ENCODE measurements at places on chromosomes 1 and 21.

DNA sequence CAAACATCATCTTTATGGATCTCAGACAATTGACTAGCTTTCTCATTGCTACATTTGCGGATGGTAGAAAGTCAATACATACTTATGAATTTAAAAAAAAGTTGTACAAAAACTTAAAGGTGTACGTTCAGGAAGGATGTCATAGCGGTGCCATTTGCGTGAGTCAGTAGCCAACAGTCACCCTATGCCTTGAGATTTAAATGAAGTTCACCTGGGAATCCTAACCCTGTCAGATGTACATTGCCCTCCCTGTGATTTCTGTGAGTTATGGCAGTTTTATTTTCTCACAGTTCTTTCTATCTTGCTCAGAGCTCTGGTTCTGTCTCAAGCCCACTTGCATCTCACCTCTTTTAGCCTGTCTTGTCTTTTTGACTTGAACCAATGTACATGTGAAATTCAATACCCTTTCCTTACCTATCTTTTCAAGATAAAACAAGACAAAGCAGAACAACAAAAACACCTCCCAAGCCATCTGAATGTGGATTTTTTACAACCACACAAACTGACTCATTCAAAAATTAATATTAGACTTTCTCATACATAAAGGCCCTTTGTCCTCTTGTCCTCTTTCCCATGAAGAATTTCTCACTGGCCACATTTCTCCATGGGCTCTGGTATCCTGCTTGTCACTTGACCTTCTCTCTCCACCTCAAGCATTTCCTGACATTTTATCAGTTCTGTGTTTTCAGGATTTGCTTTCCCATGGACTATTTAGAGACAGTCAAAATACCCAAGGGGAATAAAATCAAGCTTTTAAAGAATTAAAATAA, 25.3 kb upstream of the ZNF697 start:
- no peak for DNase-seq

DNA sequence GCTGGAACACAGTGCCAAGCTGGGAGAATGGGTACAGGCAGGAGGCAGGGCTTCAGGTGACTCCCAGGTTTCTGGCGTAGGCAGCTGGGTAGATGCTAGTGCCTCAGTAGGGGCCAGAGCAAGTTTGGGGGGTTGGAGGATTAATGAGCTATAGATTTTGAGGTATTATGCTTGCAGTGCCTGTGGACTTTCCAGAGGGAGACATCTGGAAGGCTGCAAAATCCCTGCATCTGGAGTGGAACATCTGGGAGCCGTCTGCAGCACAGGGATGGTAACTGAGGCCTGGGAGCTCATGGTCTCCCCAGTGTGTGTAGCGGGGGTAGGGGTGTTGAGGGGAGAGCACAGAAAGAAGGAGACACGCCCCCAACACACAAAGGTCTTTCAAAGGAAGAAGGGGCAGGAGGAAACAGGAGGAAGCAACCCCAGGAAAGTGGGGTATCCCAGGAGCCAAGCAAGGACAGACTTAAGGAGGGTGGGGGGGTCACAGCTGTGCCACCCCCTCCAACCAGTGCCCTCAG, 2.2 kb upstream of the PDZK1IP1 start:
- DNase-seq: no peak

DNA sequence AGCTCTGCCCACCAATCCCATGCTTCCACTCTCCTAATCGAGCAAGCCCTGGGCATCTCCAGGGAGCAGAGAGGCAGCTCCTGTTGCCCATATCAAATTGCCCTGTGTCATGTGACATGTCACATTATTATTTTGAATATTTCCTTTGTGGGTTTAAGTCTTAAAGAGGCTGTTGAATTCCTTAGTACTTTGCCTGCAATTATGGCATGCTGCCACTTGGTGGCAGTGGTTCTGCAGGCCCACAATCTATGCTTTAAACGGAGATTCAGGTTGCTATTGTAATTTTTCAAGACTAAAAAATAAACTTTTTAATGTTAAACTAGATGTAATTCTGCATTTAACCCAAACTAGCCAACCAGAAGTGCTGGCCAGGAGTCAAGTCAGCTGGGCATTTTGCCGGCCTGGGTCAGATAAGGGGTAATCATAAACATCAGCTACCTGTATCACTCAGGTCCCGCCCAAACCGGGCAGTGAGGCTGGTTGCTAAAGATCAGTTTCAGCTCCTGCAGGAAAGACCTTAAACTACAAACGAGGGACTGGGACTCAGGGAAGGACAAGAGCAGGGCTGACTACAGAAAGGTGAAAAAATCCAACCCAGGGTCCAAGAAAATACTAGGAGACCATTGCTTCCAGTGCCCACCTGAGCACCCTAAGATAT, 37.3 kb upstream of the ARHGEF16 start:
- DNase-seq: no peak

DNA sequence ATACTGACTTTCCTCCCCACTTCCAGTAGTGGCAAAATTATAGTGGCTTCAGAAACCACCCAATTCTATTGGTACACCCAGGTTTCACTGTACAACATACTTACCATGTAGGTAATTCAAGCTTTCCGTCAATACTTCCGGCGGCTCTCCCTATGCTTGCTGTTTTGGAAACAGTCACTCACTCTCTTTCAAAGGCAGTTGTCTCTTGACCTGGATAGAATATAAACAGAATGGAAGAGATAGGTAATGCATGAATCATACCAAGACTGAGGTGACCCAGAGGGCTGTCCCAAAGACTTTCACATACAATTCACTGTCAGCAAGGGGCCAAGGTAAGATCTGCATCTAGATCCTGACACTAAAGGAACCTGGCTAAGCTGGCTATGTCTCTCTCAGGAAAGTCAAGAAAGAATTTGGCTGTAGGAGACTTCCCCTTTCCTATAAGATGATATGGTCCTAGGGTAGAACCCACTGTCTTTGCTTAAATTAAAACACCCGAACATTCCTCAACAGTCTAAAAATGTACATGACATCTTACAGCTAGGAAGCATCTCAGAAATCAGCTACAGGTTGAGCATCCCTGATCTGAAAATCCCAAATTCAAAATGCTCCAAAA, 59.6 kb downstream of the LUZP1 start:
- peak; percentile 46 for DNase-seq

- no peak for DNase-seq
Measured at GRCh38 chr1:116436611-116436970, 63.5 kb downstream of the ATP1A1 start.

GRCh38 chr21:23215261-23215660, 2217.1 kb downstream of the NCAM2 start:
- DNase-seq: no peak

- no peak for DNase-seq
Measured at GRCh38 chr1:99855914-99856450, 5.8 kb downstream of the AGL start.

DNA sequence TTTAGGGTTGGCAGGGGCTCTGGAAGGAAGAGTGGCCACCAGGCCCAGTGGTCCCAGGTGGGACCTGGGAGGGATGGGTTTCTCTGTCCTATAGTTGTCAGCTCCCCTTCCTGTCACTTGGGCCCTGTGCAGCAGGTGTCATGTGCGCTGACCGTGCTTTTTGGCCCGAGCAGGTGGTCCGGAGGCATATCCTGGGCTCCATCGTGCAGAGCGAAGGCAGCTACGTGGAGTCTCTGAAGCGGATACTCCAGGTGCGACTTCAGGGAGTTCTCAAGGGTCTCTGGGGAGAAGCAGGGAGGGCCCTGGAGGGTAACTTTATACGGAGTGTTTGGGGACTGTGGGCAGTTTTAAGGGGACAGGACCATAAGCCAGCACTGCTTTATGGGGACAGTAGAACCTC, 82.2 kb downstream of the ARHGEF10L start:
- DNase-seq: no peak

- no peak for DNase-seq
Measured at GRCh38 chr1:54045496-54045895, 7.5 kb downstream of the TMEM59 start.

DNA sequence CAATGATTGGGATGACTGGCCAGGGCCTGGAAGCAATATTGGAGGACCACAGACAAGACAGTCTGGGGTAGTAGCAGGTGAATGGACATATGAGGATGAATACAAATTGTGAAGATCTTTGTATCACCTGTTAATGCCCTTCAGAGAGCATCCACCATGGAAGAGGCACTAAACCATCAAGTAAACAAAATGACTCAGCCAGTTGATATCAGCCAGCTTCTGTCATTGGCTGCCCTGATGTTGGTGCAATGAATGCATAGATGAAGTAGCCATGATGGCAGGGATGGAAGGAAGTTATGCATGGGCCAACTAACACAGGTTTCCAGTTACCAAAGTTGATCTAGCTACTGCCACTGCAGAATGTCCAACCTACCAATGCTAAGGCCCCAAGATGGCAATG, 16.1 kb upstream of the ERI3 start:
- no peak for DNase-seq

- DNase-seq: no peak
Measured at GRCh38 chr1:207453710-207454045, 450 bp upstream of the CR2 start.

DNA sequence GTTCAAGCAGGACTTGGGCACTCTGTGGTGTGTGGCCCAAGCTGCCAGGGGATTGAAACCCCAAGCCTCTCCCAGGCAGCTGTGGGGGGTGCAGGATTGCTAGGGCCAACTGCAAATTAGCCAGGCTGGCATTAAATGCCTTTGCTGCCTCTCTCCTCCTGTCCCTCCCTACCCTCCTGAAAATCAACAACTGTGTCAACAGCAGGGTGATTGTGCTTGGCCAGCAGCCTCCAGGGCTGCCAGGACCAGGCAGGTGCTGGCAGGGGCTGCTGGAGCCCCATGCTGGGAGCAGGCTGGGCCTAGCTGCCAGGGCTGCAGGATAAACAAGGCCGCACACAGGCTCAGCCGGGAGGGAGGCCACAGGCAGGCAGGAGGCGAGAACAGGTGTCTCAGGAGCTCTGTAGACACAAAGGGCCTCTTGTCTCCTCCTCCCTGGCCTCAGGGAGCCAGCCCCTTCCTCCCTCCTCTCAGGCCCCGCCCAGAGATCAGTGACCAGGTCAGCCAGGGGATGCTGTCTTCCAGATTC, 11.4 kb downstream of the SOX13 start:
- no peak for DNase-seq

GRCh38 chr1:200495901-200496300, 86.1 kb upstream of the ZNF281 start:
- DNase-seq: no peak

DNA sequence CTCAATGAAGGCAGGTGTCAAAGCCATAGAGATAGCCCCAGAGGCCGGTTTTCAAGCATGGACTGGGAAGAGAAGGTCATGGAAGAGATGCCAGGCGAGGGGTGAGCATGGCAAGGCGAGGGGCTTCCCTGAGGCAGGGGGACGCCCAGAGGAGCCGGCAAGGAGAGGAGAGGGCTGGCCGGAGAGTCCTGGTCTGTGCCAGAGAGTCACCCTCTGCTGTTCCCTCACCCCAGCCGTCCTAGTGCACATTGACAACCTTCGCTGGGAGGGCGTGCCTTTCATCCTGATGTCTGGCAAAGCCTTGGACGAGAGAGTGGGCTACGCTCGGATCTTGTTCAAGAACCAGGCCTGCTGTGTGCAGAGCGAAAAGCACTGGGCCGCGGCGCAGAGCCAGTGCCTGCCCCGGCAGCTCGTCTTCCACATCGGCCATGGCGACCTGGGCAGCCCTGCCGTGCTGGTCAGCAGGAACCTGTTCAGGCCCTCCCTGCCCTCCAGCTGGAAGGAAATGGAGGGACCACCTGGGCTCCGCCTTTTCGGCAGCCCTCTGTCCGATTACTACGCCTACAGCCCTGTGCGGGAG, 28.8 kb downstream of the H6PD start:
- DNase-seq: no peak

DNA sequence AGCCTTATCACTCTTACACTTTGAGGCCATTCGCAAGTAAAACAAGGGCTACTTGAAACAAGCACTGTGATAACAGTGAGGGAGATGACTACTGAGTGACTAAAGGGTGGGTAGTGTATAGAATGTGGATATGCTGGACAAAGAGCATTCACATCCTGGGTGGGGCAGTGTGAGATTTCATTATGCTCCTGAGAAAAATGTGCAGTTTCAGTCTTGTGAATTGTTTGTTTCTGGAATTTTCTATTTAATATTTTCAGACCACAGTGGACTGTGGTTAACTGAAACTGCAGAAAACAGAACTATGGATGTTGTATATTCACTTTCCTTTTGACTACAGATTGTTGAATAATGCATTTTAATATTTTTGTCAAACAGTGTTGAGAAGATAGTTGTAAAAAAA, 25.1 kb upstream of the B3GALT2 start:
- no peak for DNase-seq
